ENCODE measurements at places on chromosomes 3 and 15.

DNA sequence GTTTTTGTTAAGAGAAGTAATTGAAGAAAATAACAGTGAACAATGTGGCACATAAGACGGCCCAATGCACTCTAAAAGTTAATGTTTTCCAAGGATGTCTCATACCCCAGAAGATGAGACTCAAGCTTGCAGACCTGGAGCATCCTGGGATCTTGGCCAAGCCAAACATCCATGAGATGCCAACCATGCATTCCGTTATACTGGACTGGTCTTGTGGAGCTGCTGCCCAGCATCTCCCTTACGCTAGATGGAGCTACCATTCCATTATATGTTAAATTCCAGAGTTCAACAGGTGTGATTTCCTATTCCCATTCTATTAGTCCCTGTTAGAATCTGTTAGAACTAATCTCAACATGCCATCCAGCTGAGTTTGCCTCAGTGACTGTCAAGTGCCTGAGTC lies 181.8 kb downstream of the PDCD6IP start:
- no peak for DNase-seq

DNA sequence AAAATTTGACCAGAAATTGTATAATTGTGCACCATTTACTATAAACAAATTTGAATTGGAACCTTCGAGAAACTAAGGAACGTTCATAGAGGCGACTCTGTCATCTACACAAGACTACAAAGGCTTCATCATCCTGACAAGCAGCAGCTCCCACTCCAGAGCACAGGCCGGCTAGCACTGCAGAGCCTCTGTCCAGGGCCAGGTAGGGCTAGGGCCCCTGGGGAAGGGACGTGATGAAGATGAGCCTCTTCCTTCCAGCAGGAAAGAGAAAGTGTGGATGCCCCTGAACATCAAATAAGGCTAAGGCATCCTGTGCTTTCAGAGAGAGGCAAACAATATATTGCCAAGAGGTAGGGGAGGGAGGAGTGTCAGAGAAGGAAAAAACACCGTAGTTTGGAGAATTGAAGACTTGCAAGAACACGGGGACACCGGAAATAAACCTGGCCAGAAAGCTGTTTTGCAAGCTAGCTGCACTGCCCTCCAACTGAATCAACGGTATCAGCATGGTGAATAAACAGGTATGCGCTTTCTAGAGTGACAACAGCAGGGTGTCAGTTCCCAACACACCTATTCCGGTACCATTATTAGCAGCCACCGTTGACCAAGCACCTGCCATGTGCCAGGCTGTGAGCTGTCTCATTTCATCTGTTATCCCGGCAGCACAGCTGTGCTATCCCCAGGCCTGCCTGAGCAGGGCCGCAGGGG lies 12.4 kb downstream of the XXYLT1 start:
- no peak for DNase-seq

DNA sequence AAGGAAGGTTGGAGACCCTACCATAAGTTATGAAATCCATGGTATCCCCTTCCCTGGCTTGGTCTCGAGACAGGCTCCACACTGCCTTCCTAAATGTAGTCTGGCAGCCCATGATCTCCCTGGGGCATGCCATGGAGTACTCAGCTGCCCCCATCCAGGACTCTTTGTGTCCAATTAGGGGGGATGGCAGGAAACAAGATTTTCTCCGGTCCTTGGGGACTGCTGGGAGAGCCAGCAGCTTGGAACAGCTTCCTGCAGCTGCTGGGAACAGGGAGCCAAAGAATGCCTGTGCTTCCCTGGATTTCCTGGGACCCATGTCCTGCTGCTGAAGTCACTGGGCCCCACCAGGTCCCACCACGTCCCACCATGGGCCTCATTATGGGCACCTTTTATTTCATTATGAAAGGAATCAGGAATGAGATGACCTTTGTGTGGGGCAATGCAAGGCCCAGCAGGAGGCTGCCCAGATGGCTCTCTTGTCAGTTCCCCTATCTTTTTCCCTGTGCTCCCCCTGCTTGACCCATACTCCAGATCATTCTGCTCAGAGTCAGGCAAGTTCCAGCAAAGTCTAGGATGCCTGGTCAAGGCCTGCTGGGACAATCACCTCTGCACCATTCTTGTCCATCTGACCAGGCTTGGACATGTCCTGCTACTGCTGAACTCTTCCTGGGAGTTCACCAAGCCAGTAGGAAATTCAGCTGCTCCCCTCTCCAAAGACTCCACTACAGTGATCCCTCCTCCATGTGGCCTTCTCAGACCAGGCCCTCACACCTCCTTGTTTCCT lies 15.0 kb upstream of the DAG1 start:
- no peak for DNase-seq

- no peak for DNase-seq
Observed at GRCh38 chr3:31479431-31479830, 53.3 kb upstream of the STT3B start.

DNA sequence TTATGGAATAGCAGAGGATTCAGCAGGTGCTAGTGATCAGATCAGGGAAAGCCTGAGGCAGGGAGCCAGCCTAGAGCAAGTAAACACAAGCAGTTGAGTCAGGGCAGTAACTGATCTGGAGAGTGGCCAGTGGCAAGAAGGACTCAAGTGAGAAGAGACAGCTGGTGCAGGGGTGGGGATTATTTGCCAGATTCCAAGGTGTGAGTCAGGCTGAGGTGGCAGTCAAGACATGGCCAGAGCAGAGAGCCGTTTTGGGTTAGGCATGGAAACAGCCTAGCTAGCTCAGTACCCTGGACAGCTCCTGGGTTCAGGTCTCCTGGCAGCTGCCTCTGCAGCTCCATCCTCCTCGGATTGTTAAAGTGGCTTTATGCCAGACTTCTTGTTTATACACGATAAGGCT lies 281.9 kb upstream of the ONECUT1 start:
- no peak for DNase-seq

GRCh38 chr3:143585720-143586456 lies 262.4 kb downstream of the SLC9A9 start:
- no peak for DNase-seq

GRCh38 chr3:37904601-37905000 lies 42.9 kb downstream of the CTDSPL start:
- no peak for DNase-seq

- DNase-seq, result no peak
Observed at GRCh38 chr15:68565234-68565633, 13.6 kb upstream of the CORO2B start.

DNA sequence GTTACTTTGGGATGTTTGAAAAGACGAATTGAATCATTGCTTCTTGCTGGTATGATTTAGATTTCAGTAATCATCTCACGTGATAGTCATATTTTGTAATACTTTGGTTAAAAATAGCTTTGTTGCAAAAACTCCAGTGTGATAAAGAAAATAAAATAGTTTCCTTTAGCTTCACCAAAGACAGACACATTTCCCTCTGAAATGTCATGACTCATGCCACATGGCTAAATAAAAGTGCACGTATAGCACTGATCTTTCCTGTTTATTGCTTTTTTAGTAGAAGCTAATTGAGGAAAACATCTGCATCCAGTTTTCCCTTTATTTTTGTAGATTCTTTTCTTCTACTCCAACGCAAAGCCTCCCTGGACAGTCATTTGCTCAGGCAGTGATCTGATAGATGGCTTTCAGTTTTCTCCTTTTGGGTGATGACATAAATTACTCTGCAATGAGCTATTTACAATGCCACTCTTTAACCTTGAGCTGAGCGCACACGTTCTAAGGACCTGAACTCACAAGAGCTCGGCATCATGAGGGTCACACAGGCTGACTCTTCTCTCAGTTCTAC lies 84.9 kb downstream of the ARNT2 start:
- no peak for DNase-seq

DNA sequence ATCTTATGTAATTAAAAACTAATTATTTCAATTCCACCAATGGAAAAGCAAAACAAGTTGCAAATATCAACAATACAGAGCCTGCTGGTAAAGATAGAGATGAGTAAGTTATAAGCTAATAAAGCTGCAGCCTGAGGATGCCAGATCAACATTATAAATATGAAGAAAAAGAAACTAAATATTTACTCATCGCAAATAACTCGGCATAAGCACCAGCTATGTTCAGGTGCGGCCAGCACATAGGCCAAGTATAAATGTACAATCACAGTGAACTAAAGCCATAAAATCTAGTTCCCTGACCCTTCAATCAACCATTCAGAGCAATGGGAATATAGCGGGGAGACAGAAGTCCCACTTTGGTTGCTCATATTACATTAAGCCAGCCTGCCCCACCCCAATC lies 7.7 kb upstream of the RSL24D1 start:
- no peak for DNase-seq

DNA sequence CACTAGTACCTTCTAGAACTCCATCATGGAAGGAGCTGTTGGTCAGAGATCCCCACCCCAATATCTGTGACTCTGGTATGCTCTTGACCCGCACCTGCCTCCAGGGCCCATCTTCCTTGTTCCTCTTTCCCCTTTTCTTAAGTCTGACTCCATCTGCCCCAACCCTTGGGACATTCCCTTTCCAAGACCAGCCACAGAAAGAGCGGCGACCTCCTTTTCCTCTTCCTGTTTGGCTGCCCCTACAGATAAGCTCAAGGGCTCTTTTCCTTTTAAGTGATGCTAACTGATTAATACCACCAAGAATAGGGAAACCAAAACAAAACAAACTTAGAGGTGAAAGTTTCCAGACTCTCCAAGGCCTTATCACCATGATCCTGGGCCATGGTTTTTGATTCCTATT lies 21.9 kb upstream of the ATP8B4 start:
- no peak for DNase-seq

- no peak for DNase-seq
Observed at GRCh38 chr3:56975567-56975966, 84.9 kb upstream of the SPATA12 start.

- peak; percentile 18 for DNase-seq
Observed at GRCh38 chr3:195546130-195546560, 3.0 kb upstream of the PPP1R2 start.

DNA sequence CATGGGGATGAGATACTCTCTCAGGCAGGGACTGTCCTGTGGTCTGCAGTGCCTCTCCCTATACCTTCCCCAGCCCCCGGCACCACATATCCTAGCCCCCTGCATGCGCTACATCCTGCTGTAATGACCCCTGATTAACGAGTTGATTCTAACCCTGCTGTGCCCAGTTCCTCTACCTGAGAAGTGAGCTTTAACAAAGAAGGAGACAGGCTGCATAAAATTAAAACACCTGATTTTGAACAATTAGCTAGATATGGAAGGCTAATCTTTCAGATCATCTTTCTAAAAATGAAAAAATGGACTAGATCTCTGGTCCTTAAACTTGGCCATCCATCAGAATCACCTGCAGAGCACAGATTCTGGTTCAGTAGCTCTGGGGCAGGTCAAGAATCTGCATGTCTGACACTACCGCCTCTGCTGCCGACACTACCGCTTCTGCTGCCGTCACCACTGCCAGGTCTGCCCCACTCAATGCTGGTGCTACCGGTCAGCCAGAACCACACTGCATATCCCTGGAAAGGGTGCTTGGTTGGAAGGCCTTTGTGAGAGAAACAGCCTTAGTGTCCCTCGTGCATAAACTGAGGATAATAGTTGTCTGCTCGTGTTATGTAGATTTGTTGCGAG lies 33.6 kb upstream of the ZBTB38 start:
- no peak for DNase-seq

DNA sequence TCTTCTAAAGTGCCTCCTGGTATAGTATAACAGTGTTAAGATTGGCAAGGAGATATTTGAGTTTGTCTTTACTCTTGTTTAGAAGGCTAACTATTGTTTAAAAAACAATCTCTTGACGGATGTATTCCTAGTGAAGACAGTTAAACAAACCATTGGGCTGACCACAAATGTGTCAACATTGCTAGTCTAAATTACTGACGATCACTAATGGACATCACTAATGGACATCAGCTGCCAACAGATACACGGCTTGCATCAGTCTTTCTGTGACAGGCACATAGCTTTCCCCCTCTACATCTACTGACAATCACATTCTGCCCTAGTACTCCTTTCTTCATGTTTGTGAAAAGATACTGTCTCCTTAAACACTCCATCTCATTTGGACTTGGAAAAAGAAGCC lies 57.1 kb upstream of the ETV5 start:
- no peak for DNase-seq

DNA sequence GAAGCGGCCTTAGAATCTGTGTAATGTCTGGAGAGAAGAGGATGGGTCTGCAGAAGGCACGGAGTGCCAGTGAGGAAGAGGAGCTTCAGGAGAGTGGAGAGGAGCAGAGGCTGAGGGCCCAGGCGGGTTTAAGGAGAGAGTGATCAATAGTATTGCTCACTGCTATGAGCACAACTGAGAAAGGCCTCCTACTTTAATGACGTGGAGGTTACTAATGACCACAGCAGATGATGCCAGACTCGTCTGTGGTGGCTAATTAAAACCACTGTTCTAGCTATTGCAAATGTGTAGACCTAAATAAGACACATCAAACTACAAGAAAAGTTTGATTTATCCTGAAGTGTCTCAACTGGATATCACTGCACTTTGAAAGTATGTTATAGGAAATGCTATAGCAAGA lies 33.2 kb downstream of the MTMR10 start:
- DNase-seq, result no peak

- no peak for DNase-seq
Observed at GRCh38 chr3:27097182-27097581, 272.0 kb downstream of the NEK10 start.

DNA sequence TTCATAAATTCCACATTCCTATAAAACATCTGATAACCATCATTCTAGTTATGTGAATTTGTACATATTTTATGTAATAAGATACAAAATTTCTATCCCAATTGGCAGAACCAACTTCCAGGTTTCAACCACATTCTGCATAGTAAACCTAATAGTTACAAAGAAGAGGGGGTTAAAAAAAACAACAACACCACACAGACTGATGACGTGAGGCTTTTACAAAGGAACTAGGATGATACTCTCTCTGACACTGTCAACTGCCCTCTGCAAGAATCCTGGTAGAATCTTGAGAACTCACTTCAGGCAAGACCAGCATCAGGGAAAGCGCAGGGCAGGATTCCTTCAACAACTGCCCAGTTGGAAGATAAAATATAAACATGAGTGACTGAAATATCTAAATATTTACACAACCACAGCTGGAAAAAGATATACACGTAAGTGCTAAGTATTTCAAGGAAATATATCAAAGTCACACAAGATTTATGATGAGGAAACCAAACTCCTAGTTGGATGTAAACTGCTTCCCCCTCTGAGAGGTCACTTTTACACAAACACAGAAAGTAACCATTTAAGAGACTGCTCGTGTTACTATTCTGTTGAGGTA lies 816.4 kb downstream of the ROBO1 start:
- no peak for DNase-seq

Data from stimulated activated CD4-positive, alpha-beta T cell treated with anti-CD3 and anti-CD28 coated beads, Interleukin-4, amount 100 ng/mL, for 1 hour (primary cell).